ENCODE measurements at places on chromosomes 1 and 21.

GRCh38 chr1:1541956-1542765 lies 1.7 kb upstream of the TMEM240 start:
- DNase-seq, result no peak

GRCh38 chr1:153631047-153632022 lies 2.5 kb upstream of the CHTOP start:
- no peak for DNase-seq

DNA sequence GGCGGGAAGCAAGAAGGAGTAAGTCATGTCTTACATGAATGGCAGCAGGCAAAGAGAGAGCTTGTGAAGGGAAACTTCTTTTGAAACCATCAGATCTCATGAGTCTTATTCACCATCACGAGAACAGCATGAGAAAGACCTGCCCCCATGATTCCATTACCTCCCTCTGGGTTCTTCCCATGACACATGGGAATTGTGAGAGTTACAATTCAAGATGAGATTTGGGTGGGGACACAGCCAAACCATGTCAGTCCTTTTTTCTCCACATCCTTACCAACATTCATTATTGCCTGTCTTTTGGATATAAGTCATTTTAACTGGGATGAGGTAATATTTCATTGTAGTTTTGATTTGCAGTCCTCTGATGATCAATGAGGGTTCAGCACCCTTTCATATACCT lies 81.0 kb downstream of the DIRAS3 start:
- no peak for DNase-seq

- DNase-seq, result peak; percentile 48
Observed at GRCh38 chr21:46124926-46125845, 27.3 kb downstream of the COL6A2 start.

DNA sequence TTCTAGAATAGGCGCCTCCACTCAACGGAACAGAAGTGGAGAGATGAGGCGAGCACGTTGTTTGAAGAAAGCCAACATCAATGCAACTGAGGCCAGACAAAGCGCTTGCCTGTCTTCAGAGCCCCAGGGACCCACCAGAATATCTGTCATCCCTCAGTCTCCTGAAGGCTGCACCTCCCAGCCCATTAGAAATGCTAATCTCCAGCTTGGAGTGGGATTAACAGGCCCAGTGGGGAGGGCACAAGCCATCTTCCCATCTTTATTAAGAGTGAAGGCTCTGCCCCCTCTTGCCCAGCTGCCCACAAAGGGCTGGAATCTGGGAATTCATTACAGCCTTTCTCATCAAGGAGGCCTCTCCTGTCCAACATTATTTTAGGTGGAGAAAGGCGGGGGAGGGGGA lies 16.8 kb upstream of the CNTN2 start:
- DNase-seq, result no peak

- DNase-seq, result no peak
Observed at GRCh38 chr1:150881331-150882070, 5.1 kb upstream of the ARNT start.

DNA sequence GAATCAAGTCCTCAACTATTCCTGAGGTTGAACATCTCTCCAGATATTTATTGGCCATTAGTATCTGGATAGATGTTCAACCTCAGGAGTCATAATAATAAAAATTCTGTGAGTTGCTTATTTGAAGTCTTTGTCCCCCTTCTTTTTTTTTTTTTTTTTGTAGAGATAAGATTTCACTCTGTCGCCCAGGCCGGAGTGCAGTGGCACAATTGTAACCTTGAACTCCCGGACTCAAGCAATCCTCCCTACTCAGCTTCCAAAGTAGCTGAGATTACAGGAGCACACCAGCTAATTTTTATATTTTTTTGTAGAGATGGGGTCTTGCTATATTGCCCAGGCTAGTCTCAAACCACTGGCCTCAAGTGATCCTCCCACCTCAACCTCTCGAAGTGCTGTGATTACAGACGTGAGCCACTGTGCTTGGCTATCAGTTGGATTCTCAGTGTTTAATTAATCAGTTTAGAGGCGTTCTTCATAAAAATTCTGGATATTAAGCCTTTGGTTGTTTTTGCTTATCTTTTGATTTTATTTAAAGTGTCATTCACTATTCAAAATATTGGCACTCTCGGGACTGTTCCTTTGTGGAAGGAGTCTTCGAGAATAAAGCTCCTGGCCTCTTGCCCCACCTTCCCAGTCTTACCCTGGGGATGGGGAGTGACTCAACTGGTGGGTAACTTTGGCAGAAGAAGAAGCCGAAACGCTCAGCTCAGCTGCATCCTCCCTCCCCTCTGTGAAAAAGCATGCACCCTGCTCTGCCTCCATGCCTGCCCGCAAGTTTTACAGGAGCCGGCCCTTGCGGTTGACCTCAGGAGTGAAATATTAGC lies 11.2 kb upstream of the HYI start:
- DNase-seq, result no peak

DNA sequence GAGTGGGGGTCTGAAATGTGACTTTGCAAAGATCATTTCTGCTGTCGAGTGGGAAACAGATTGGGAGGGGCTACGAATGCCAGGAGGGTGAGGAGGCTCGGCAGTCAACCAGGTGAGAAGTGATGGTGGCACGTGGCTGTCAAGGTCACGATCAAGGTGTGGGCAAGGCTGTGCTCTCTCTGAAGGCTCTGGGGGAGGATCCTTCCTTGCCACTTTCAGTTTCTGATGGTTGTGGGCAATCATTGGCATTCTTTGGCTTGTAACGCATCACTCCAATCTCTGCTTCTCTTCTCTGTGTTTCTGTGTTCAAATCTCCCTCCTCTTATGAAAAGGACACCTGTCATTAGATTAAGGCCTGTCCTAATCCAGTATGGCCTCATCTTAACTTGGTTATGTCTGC lies 6.1 kb upstream of the SPSB1 start:
- DNase-seq, result no peak

DNA sequence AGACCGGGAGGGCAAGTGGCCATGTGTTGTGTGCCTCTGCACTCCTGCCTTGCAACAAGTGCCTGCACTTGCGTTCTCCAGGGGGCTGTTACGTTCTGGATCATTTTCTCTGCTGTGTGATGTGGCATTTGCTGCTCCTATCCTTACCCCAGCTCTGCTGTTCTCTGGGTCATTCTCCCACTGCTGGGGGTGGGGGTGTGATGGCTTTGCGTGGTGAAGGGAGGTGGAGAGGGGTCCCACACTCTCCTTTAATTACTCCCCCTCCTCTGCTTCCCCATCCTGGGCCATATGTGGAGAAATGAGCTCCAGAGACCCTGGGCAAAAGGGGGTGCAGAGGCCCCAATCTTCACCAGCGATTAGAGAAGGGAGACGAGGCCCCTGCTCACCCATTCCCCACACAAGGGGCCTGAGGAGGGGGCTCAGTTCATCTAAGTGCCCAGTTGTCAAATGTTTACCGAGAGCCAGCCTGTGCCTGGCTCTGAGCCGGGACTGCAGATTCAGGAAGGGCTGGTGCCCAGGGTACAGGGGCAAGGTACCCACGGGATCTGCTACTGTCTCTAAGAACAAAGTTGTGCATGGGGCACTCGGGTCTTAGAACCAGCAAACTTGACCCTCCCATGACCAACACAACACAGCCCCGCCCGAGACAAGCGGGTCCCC lies 355.4 kb downstream of the PTPRU start:
- DNase-seq, result no peak

DNA sequence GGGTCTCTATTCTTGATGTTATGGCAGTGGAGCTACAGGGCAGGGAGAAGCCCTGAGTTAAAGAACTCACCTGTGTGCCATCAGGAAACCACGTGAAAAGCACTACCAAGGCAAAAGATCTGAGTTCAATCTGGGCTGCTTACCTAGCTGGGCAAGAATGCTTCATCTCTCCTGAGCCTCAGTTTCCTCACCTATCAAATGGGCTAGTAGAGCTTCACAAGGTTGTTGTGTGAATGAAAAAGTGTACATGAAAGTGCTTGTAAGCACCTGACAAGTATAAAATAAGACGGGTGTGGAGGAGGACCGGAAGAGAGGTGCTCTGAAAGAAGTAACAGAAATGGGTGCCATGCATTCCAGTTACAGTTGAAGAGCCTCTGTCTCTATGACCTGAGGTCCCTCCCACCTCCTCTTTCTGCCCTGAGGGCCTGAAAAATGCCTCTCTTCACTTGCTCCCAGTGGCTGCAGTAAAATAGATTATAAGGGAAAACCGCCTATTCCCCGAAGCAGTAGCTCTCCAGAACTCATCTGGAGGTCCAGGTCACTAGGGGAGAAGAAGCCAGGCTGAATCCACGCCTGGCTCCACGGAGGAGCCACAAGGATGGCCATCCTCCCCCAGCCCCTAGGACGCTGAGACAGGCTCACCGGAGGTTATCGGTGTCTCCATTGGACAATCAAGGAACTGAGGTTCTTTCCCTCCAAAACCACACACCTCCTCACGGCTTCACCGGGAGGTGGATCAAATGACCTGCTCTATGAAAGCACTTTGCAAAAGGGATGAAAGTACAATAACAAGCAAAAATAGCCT lies 1.4 kb downstream of the GPR161 start:
- no peak for DNase-seq

DNA sequence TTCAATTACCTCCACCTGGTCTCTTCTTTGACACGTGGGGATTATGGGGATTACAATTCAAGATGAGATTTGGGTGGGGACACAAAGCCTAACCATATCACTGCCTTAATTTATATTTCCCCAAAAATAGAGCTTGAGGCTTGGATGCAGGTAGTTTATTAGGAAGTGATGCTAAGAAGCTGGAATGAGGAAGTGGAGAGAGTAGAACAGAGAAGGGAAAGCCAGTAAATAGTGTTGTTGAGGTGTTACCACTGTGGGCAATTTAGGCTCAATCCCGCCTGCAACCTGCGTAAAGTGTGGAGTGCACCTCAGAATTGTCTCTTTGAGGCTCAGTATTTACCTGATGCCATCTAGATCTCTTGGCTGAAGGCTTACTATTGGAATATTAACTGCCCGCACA lies 4.9 kb upstream of the DOCK7 start:
- no peak for DNase-seq

DNA sequence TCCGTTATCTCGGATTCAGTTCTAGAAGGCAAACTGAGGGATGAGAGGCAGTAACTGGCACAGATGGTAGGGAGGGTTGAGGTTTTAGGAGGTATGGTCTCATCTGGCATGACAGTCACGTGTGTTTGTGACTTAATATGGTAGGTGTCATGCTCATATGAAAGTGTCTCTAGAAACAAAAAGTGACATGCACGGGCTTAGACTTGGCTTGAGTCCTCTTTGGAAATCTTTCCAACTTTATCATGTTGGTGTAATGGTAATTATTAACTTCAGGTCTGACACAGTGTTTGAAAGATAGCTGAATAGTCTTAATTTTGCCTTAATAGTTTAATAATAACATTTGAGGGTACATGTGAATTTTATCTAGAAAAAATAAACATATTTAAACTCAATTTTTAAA lies 218.1 kb downstream of the FMN2 start:
- no peak for DNase-seq

GRCh38 chr1:24724345-24725208 lies 20.7 kb upstream of the CLIC4 start:
- DNase-seq, result no peak

- no peak for DNase-seq
Observed at GRCh38 chr1:169670836-169671235, 40.6 kb downstream of the SELL start.

Measured in breast epithelium (tissue), 4 donors.